Activated naive CD4-positive, alpha-beta T cell treated with anti-CD3 and anti-CD28 coated beads, Interleukin-2, amount 50 U/mL, for 16 hours (primary cell): ENCODE measurements at places on chromosomes 3 and 15.

DNA sequence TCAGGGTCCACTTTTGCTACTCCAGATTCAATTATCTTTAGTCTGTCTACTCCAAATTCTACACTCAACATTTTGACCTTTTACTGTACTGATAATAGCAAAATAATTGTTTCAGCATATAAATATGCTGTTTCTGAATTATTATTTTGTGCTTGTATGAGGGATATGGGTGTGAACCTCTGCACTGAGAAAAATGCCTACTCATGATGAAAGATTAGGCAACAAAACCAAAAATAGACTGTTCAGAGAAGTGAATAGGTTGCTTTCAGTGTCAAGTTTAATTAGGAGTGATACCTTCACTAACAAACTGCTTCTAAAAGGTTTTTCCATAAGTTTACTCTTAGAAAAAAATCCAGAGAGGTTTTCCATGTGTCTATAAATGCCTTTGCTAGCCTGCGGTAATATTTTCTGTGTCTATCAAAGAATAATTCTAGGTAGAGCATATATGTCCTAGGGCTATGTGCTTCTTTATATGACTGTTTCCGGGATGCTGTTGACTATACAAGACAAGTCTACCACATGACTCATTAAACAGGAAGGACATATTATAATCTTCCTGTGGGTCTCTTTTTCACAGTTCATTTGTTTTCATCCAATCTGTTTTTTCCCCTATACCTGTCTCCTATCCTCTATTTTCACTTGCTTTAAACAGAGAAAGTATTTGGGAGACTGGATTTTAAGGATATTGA is 218.5 kb upstream of the TTC14 start:
- no peak for DNase-seq

GRCh38 chr15:40691737-40692136 is 3.2 kb upstream of the RAD51 start:
- DNase-seq = no peak

DNA sequence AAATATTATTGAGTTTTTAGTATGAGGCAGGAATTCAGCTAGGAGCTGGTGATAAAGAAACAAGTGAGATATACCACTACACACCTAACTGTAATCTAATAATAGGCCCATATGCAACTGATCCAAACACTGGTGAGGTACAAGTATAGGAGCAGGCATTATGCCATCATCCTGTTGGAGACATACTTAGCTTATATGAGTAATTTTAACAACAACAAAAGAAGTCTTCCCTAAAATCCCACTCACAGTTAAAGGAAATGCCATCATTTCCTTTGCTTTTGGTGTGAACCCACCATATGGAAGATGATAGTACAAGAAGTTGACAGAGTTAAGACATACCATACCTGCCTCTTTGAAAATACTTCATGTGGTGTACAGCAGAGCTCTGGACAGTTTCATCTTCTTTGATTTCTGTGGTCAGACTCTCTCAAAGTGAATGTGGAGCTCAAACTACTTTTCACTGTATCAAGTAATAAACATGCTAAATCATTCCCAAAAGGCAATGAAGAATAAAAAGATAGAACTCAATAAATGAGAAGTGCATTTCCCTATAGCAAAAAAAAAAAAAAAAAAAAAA is 85.5 kb downstream of the CD200R1L start:
- no peak for DNase-seq

DNA sequence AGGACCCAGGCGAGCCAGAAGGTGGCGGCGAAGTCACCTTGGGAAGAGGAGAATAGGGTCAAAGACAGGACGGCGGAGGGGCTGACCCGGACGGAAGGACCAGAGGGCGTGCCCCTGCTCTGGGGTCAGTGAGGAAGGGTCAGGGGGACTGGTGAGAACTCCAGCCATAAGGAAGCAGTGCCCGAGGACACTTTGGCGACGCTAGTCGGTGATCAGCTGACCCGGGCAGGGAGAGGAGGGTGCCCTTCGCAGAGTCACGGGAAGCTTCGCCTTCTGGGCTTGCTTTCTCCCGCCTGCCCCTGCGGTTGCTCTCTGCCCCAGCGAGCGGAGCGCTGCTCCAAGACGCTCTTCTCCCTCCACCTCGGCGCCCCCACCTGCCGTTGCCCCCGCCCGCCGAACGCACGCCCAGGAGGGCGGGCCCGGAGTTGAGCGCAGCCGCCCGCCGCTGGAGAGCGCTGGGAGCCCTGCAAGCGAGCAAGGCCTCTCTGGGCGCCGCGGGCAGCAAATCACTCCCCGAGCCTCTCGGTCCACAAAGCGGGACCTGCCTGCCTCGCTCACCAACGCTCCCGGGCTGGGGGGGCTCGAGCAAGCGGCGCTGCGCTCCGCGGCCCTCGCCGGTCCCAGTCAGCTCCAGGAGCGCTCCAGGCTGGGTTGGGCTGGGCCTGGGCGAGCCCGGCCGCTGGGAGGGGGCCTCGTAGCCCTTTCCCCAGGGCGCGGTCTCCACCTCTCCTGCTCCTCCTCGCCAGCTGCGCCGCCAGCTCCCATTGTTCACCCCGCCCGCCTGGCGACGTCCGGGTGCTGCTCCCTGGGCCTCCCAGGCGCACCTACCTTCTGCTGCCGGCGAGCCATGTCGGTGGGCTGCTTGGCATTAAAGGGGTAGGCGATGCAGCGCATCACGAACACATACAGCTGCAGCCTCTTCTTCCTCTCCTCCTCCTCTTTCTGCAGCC is 1.2 kb downstream of the CADPS start:
- peak; percentile 7 for DNase-seq
